Hematopoietic multipotent progenitor cell treated with erythropoietin and hydrocortisone succinate and interleukin-3 and kit ligand, for 17 days (in vitro differentiated cells): ENCODE measurements at places on chromosomes 6 and 20.
A peak's percentile ranks its signal among the peaks of the same experiment; 100 is the strongest.

DNA sequence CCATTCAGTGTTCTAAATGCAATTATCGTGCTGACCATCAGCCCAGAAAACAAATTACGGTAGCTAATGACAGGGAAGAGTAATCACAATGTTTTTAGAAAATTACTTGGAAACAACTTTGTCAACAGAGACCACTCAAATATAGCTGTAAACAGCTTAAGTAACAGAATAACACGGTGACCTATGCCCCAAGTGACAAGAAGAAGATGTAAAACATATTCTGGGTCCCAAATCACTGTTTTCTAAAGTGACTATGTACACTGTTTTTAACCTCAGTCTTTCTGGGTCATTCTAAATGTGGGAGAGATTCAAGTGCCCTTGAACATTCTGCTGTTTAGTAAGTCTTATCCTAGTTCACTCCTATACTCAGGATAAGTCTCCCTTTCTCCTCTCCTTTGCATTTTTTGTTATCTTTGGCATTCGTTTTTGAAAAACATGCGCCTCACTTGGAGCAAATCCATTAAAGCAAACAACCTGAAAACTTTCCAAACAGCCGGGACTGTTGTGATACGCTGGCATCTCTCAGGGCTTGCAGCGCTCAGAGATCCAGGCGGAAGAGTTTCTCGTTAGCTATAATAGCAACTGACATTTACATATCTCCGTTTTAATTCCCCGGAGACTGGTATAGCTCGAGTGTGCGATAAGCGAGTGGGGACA is 114.5 kb upstream of the SOX4 start:
- no peak for DNase-seq

- no peak for DNase-seq
Observed at GRCh38 chr6:56156643-56157042, 90.7 kb downstream of the COL21A1 start.

- DNase-seq: no peak
Observed at GRCh38 chr6:54191461-54191860, 80.2 kb downstream of the MLIP start.

DNA sequence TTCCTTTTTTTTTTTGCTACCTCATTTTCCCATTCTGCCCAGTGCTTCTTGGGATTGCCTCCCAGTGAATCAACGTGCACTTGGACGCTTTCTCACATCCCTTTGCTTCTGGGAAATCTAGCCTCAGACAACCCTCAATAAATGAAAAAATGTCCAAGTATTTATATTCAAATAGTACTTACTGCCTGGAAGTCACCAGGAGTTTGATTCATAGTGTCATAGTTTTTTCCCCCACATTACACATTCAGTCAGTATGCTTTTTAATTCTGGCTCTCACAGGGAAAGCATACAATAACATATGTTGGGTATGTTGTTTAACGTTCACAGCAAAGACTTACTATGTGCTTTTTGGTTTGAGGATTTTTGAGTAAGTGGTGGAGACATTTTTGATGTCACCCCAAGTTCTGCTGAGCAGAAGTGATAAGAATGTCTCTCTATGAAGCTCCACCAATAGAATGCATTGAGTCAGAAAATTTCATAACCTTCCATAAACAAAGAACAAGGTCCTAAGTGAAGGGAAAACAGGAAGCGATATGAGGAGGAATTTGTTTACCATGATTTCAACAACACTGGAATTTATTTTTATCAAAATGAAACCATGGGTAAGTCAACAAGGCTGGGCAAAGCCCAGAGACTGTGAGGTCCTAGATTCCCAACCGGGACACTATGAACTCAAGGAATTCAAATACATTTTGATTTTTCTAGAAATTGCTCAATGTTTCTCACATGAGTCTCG is 301.2 kb upstream of the BMP2 start:
- no peak for DNase-seq

- DNase-seq: no peak
Observed at GRCh38 chr6:147058786-147059385, 145.3 kb upstream of the STXBP5 start.

GRCh38 chr6:109236115-109237076 is 141.1 kb downstream of the CEP57L1 start:
- peak; percentile 23 for DNase-seq

GRCh38 chr20:45306431-45306982 is at the start of gene RBPJL:
Gene RBPJL, plus strand, starts transcription at chr20:45306840. Its CDS starts 83 bp downstream, at chr20:45306923.
- peak; percentile 41 for DNase-seq

DNA sequence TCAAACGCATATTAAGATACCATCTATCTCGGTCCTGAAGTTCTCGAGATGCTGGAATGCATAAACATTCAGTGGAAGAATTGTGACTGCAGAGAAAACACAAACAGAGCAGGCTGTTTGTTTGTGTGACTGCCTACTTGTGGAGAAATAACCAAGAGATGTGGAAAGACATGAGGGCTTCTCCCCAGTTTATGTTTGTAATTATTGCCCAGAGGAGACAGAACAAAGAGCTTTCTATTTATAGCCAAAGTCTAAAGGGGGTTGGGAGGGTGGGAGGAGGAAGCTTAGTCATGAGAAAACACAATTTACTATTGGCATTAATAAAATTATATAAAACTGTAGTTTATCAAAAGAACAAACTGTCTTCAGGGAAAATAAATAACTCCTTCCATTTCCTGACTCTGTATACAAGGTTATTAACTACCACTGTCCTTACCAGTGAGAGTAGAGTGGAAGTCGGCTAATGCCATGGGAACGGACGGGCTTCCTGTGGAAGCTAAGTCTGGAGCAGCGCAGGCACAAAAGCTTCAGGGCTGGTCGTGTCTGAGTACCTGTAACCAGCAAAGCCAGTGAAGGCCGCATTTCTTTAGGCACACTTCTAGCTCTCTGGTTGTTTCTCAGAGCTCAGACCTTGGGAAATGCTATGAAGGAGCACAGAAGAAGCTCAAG is 200.2 kb upstream of the SUPT3H start:
- no peak for DNase-seq

GRCh38 chr6:22110061-22110460 is 186.8 kb downstream of the PRL start:
- no peak for DNase-seq

DNA sequence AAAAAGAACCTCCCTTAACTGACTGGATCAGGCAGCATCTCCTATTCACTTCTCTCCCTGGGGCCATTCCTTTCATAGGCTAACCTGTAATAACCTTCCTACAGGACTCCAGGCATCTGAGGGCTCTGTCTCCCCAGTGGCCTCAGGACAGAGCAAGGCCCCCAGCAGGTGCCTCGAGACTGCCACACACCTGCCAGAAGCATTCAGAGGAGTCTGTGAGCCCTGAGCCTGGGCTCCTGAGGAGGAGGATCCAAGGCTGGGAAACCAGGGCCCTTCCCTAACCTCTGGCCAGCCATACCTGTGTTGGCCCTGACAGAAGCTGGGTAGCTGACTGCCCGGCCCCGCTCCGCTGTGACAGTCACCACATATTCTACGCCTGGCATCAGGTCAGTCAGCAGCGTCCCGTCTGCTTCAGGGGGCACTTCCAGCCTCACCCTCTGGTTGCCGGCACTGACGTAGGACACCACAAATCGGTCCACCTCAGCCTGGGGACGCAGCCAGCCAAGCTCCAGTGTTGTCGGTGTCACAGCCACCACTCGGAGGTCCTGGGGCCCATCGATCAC is 20.6 kb downstream of the TNXB start:
- DNase-seq: no peak

DNA sequence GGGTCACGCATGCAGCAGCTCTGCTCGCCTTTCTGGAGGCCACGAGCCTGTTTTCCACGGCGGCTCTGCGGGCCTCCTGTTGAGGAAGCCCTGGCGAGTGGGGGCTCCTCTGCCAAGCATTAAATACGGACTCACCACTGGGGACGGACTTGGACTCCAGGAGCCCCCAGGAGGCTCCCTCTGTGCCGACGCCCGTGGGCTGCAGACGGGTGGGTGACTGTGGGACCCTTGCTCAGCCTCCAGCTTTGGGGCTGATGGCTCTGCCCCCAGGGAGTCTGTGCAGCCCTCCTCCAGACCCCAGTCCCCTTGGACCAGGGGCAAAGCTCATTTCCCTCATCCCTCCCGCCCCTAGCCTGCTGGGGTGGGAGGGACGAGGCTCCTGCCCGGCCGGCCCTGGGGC is 236.2 kb downstream of the TAF4 start:
- no peak for DNase-seq

GRCh38 chr6:17714177-17714576 is 7.5 kb upstream of the NUP153 start:
- DNase-seq: no peak
